ENCODE measurements at places on chromosomes 2 and 18.

GRCh38 chr2:196399722-196400691 is 228.6 kb upstream of the STK17B start:
- peak; percentile 69 for DNase-seq

DNA sequence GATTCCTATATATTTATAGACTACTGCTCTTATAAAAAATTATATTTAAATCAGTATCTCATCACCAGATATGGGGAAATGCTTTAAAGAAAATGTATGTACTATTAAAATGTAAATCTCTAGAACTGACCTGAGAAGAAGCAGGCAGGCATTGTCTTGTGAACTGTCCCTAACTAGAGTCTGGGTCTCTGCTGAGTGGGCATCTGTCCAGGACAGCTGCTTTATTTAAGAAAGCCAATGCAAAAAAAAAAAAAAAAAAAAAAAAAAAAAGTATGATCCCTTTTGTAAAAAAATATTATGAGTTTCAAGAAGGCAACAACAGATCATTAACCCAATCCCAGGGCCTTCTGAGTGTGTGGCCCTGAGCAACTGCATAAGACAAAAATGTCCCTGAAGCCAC is 66.0 kb downstream of the PAX3 start:
- DNase-seq = no peak

GRCh38 chr2:10741139-10741538 is 19.7 kb downstream of the ATP6V1C2 start:
- no peak for DNase-seq

- DNase-seq = no peak
Measured at GRCh38 chr2:238021327-238021726, 39.5 kb upstream of the SCLY start.

DNA sequence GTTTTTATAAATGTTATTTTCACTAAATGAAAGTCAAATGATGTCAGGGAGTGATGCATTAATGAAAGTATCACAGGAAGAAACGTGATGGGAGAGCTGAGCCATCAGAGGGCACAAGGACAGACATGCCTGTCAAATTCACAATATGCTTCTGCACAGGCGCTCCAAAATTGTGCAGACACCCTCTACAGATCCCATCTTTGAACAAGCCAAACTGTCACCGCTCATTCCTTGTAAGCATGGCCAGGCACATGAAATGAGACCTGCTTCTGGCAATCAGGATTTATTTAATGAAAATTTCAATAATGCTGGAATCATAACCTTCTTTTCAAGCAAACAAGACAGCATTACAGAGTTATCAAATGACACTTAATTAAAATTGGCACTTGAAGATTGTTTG is 20.4 kb upstream of the FSHR start:
- no peak for DNase-seq

GRCh38 chr2:197168705-197169104 is 141.9 kb downstream of the ANKRD44 start:
- peak; percentile 83 for DNase-seq

GRCh38 chr2:238096311-238097011 is 3.7 kb upstream of the ESPNL start:
- no peak for DNase-seq

- DNase-seq = no peak
Measured at GRCh38 chr2:151833984-151834383, 5.8 kb upstream of the ARL5A start.

DNA sequence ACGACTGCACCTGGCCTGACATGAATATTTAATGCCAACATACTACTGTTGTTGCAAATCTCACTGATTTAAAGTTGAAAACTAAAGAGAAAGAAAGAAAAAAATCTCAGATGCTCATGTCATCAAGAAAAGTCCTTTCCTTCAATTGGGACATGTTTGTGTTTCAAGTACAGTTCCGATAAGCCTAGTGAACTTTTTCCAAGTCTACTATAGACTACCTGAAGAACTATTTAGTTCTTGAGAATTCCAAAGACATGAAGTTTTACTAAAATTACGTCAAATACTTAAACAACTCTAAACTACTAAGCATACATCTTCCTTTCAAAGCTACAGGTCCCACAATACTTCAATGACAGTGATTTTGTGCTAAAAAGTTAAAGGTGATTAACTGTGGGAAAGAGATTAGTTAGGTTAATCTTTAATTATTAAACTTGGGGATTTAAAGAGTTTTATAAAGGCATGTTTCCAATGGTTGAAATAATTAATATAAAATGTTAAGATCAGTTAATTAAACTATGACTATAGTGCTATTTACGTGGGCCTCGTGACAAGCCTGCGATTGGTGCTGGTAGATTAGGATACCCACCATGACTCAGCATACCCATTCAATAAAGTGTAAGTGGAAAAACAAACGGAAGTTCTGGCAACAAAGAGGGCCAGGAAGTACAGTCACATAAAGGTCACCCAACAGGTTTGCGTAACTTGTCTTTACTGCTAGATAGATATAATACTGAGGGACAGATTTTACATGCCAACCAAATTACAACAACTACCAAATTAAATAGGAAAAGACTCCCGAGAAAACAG is 55.5 kb downstream of the SEPTIN10 start:
- peak; percentile 98 for DNase-seq

DNA sequence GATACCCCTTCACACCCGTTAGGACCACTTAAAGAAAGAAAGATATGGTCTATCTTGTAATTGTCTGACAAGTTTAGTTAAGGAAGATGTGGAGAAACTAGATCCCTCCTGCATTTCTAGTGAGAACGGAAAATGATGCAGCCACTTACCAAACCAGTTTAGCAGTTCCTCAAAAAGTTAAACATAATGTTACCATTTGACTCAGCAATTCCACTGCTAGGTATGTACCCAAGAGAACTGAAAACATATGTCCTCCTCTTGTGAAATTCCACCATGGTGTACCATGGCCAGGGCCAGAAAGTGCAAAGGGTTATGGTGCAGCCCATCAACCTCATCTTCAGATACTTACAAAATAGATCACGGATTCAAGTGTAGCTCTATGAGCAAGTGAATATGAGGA is 79.0 kb upstream of the ID2 start:
- DNase-seq = no peak

GRCh38 chr2:75480971-75481836 is 79.5 kb downstream of the EVA1A start:
- peak; percentile 31 for DNase-seq

DNA sequence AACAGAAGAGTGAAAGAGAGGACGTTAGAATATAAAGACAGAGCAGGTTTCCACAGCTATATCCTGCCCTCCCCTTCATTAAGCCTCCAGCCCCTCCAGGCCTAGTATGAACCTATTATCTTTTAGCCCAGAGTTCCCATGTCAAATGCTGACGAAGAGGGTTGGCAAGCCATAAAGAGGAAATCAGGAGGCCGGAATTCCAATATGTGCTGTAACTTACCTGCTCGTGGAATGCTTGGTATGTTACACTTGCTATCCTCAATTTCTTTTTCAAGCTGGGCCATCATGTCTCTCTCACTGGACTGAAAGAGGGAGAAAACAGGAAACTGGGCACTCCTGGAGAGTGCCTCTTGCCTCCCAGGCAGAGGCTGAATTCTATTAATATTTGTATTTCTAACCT is 264.1 kb downstream of the TRIB2 start:
- peak; percentile 92 for DNase-seq

DNA sequence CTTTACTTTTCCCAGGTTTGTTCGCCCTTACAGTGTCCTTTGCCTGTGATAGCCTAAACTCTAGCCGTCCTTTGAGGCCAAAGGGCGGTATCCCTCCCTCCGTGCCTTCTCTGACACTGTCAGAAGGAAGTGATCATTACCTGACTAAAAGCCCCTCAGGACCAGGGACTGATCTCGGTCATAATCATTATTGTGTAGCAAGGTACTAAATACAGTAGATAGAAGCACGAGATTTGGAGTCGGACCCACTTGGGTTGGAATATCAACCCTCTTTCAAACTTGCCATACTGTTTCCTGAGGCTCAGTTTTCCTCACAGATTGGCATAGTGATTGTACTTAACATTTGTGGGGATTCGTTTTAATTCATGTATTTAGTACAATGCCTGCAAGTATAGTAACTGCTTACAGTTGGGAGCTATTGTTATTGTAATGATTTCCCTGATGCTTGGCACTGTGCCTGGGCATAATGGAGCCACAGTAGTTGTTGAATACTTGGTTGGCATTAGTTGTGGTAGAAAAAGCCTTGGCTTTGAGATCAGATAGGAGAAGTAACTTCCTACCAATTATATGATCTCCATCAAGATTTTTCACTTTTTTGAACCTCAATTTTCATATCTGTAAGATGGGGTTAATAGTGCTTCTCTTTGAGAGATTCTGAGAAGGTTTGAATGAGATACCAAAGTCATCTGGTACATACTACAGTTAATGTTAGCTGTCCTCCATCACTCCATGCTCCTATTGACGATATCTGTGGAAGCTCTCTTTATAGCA is 836 bp downstream of the STK11IP start:
- DNase-seq = peak; percentile 33

- DNase-seq = no peak
Measured at GRCh38 chr2:190767821-190768220, 112.8 kb upstream of the GLS start.

DNA sequence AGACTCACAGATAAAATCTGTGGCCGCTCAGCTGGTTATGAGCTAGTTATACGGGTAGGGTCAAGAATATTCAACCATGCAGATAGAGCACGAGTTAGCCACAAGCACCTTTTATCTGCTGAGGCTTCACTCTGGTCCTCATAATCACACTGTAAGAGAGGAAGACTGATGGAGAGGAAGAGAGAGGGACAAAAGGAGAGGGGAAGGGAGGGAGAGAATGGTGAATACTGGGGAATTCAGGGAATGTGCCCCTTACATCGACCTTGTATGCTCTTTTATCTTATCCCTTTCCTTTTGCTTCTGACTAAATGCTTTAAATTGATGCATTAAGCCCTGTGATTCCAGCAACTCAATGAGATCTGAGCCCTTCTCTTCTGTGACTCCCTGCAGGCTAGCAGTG is 333.1 kb downstream of the DSEL start:
- DNase-seq = no peak

DNA sequence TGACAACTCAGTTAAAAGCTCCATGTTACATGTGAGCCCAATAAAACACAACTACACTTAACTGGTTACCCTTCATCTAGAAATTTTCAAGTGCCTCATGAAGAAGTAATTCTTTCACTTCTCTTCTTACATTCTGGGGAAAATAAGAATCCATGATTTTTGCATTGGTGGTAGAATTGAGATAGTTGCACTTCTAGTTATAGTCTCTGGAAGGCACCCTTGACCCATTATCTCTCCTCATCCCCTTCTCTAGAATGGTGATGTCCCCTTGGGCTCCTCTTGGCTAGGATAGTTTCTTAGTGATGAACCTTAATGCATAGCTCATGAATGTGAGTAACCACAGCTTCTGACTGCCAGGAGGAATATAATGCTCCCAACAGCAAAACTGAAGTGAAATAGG is 3.6 kb downstream of the LGALSL start:
- no peak for DNase-seq

DNA sequence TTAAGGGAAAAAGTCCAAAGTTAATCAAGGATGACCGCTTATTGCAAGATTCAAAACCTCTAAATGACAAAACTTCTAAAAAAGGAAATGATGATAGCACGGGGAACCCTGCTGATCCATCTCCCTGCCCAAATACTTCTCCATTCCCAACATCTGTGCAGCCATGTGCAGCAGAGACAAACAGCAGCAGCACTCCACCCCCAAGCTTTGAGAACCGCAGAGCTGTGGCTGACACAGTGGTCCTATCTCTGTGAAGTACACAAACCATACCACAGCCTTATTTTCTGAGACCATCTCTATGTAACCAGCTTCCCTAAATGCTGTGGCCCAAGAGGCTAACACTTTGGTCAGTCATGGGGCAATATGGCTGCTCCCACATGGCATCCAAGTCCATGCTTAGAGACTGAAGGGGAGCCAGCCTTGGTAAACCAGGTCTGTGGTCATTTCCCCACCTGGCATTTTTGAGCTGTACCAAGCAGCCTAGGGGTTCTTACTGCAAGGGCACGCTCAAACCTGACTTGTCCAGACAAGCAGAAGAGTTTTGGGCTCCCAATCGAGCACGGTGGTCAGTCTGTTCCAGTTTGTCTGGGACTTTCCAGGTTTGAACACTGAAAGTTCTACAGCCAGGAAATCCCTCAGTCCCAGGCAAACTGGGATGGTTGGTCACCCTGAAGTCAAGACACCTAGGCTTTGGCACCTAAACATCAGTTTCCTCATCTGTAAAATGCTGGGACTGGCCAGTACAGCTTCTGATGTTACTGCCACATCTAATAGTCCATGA is 17.1 kb upstream of the NFE2L2 start:
- DNase-seq = no peak

GRCh38 chr2:196334710-196335109 is 163.3 kb upstream of the STK17B start:
- DNase-seq = no peak

- no peak for DNase-seq
Measured at GRCh38 chr2:220341014-220341413, 713.6 kb downstream of the SLC4A3 start.
